ENCODE measurements at places on chromosomes 2 and 18. TPM values are rescaled to one million over a fixed set of nuclear protein-coding genes. Genes with fewer than 3 reads are reported as not detected.

The CYP26B1 gene
- 6.5 TPM for total RNA-seq

The BCL11A gene
- total RNA-seq, result 1.5 TPM

The ACMSD gene
- total RNA-seq, result not detected

The FAM237A gene
- total RNA-seq, result not detected

The GPR35 gene
- 0.51 TPM for total RNA-seq

The RAB17 gene
- total RNA-seq, result 4.6 TPM

The SPP2 gene
- total RNA-seq, result not detected

Data from uterus (tissue), 4 donors.